Left lung (tissue), 14 donors: ENCODE measurements at places on chromosomes 1 and 21.
A peak's percentile ranks its signal among the peaks of the same experiment; 100 is the strongest.

DNA sequence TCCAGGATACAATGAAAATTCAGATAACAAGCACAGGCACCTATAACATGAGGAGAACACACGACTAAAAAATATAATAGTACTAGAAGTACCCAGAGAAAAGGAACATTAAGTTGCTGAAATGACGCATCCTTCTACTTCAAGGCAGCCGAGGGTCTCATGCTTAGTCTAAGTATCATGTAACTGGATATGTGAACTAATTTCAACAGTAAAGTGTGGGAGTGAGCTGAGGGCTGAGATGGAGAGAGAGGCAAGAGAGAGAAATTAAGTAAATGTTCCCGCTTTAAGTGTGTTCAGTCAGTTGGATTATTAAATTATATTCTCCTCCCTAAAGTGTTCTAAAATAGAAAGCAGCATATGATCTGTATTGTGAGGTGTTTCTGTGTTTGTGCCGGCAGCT, 152.2 kb upstream of the KRTAP19-8 start:
- no peak for DNase-seq

DNA sequence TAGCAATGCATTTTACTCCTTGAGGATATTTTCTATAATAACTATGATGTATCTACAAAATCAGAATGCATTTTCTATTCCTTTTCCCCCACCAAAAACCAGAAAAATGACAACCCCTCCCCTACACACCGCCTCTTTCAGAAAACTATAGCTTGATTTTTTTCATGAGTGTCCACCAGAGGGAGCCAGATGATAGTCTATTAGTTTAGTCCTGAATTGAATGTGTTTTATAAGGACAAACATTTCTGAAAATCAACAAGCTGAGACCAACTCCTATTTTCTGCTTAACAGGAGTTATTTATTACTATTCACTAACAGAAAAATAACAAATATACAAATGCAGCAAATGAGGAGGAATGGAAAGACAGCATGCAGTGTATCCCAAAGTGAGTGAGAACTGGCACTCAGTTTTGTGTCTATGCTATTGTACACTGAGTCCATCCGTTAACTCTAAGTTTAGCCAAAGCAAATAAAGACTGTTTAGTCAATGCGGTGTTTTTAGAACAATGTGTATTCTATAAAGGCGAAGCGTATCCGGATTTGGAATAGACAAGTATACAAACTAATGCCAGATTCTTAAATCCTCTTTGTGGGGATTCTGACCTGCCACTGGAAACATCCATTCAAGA, 182.6 kb downstream of the VAV3 start:
- DNase-seq: no peak

DNA sequence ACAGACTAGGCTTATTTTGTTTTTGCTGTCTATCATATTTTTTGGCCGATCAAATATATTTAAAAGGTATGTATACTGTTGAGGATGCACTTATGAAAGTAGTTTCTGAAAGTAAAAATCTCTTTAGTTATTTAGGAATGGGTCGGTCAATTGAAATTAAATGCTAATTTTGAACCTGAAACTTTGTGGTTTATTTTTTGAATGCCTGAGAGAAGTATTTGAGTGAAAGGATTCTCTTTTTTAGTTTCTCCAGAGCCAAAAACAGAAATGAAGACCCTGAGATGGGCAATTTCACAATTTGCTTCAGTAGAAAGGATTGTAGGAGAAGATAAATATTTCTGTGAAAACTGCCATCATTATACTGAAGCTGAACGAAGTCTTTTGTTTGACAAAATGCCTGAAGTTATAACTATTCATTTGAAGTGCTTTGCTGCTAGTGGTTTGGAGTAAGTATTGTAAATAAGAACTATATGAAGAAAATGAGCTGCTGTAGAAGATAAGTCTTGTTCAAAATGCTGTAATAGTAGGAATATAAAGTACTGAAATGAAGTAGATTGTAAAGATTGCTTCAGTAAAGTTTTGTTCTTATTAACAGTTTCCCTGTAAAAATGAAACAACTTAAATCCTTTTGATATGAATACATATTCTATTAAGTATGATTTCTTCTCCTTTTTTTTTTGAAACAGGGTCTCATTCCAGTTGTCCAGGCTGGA, 11.5 kb downstream of the USP1 start:
- DNase-seq: no peak

DNA sequence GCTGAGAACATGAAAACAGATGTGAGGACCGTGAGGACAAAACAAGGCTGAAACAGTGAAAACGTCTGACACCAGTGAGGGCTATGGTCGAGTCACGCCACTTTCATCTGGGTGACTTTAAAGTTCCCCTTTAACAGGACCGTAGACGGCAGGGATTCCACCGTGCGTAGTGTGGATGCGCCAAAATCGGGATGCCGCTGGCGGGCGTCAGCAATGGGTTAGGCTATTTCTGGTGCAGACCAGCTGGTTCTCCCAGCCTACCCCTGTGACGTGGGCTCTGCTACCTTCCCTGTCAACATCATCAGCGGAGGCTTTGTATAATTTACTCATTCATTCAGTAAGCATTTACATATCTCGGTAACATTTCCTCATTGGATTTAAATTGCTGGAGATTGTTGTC, 246.6 kb upstream of the AJAP1 start:
- DNase-seq: no peak

GRCh38 chr1:162376691-162377090, at the start of gene SPATA46:
TSS of gene SPATA46 (minus strand) at chr1:162376854. CDS start at chr1:162376790, 64 bp downstream.
- no peak for DNase-seq

- no peak for DNase-seq
Observed at GRCh38 chr1:3212453-3213355, 143.7 kb downstream of the PRDM16 start.

DNA sequence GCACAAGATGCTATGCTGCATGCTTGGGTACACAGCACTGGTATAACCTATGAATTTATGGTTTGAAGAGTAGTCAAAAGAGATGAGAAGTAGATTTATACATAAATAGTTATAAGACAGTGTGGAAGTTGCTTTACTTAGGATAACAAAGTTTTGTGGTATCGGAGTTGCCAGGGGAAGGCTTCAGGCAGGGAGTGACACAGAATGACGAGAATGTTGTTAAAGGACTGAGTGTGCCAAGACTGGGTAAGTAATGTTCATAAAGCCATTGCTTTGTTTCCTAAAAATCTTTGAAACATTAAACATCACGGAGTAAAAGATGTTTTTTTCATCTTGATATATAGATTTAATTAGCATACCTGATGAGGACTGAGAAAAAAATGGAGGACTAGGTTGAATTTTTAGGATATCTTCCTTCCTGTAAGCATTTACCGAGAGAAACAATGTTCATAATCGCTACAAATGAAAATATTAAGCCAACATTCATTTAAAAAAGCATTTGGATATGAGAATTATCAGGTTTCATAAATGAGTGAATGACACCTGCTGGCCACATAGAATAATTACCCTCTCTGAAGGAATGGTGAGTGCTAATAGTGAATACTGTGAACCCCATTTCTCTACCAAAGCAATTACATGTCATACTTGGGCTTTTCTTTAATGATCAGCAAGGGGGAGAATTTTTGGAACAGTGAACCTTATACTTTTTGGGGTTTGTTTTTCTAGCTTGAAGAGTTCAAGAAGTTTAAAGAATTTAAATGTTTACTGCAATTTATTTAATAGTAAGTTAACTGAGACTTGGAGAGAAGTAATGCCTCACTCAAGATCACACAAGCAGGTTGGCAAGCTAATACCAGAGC, 28.4 kb downstream of the EXTL2 start:
- peak; percentile 40 for DNase-seq

- DNase-seq: no peak
Observed at GRCh38 chr1:204721373-204722055, 36.0 kb upstream of the LRRN2 start.

DNA sequence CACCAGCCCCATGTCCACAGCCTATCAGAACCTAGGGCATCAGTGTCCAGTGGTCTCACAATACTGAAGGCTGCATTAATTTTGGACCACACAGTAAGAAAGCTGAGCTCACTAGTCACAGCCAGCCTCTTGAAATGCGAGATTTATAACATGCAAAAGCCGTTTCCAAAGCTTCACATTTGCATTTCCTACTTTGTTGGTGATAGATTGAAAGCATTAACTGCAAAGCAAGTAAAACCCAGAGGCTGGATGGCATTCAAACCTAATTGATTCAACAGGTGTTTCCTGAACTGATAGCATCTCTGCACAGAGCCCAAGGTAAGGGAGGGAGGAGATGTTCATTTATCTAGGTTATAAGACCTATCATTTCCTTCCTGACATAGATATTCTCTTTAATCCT, 410.1 kb downstream of the OMA1 start:
- no peak for DNase-seq

- no peak for DNase-seq
Observed at GRCh38 chr1:210213335-210213734, 19.3 kb upstream of the SERTAD4 start.

- no peak for DNase-seq
Observed at GRCh38 chr1:147600119-147601111, 59.1 kb downstream of the BCL9 start.

- no peak for DNase-seq
Observed at GRCh38 chr21:29053656-29054055, 19.8 kb downstream of the CCT8 start.

DNA sequence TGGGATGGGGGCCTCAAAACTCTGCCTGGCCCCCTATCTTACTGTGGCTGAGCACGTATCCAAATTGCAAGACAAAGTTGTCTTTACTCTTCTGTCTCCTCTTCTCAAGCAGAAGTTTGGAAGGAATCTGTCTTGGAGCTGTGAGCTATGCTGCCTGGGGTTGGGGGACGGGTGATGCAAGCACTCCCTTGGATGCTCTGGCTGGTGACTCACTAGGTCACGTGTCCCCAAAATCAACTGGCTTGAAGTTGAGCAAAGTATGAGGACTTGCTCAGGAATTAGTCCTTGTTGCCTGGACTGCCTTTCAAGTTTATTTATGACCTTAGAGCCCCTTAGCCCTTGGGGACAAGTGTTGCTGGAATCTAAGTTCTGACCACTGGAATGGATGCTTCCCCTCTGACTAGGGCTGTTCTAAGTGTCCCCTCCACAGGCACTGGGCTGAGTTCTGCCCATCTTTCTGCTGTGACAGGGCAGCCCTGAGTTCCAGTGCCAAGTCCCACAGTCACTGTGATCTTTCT, 269.5 kb downstream of the HHAT start:
- no peak for DNase-seq

DNA sequence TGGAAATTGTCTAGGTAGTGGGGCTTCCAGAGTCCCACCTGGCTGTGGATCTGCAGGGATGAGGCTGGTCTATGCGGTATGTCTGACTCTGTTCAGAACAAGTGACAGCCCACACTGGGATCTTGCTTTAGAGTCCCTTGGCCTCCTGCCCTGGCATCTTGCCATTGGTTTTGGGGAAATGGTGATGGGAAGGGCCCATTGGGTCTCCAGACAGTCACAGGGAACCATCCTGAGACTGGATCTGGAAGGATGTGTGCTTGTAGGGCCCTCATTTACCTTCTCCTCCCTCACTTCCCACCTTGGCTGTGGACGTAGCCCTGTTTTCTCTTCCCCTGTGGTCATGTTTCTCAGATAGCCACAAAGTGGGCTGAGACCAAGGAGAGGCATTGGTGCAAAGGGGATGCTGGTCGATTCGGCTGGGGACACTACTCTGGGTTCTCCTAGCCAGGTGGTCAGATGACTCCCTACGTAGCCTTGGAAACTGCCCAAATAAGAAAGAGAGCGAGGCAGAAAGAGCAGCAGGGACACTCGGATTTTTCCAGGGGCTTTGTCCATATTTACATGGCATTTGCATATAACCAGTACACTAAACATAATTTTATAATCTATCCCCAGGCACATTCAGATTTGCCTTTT, 15.1 kb downstream of the SOX13 start:
- DNase-seq: no peak

DNA sequence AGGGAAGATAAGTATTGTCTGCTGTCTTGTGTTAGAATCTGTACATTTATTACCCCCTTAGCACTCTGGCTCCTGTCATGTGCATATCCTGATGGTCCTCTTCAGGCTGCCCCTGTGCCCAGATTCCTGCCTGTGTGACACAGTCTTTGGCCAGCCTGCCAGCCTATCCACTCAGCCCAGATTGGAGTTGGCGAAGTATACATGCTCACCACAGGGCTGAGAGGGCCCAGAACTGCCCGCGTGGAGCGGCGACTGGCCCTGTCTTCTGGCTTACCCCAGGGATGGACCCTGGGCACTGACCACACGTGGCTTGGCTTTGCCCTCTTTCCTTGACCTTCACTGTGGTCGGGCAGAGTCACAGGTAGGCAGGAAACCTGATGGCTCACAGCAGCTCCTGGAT, 11.4 kb downstream of the RNF220 start:
- no peak for DNase-seq

GRCh38 chr1:29505532-29506220, 269.4 kb downstream of the PTPRU start:
- DNase-seq: no peak

- no peak for DNase-seq
Observed at GRCh38 chr1:203768256-203768655, 3.3 kb downstream of the LAX1 start.
